ENCODE measurements at places on chromosomes 6 and 20. TPM values are rescaled to one million over a fixed set of nuclear protein-coding genes. Genes with fewer than 3 reads are reported as not detected.

DNA sequence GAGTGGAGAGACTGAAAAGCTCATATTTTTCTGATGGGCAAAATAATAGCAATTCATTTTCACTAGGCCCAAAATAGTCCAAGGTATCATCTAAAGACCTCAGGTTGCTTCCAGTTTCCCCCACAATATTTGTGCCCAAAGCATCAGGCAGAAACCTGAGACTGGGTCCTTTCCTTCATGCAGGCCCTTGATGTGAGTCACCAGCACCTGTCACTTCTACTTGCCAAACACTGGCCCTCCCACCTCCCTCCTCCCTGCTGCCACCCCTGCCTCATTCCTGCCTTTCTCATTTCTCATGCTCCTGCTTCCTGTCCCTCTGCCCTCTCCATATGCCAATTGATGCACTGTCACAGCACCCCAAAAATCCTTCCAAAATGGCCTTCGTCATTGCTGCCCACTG is 230.4 kb upstream of the CST7 start:
- DNase-seq, result no peak

DNA sequence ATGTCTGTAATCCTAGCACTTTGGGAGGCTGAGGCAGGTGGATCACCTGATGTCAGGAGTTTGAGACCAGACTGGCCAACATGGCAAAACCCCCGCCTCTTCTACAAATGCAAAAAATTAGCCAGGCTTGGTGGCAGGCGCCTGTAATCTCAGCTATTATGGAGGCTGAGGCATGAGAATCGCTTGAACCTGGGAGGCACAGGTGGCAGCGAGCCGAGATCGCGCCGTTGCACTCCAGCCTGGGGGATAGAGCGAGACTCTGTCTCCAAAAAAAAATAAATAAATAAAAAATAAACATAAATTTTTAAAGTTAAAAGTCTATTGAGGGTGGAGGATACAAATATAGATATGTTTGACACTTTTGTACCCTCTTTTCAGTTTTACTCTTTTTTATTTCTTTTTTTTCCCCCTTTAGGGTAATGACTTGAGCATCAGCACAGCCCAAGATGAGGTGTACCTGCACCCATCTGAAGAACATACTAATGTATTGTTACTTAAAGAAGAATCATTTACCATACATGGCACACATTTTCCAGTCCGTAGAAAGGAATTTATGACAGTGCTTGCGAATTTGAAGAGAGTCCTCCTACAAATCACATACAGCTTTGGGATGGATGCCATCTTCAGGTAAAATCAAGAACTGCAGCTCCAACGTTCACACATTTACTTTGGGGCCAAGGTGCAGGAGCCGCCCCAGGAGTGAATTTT is 368.9 kb downstream of the LAMA2 start:
- peak; percentile 61 for DNase-seq

DNA sequence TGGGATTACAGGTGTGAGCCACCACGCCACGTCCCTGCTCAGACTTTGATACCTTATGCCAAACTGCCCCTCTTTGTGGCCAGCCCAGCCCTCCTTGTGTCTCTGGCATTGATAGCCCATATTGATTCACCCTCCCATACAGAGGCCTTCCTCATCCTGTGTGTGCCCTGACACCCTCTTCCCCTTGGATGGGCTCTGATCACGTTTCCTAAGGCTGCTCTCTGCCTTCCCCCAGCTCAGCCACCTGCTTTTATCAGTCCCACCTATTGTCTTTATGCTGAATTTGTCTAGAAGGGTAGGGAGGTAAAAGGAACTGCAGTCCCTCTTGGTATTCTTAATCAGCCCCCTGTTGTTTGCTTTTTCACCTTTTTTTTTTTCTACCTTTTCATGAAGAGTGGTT is 95.9 kb downstream of the CDKAL1 start:
- DNase-seq, result no peak

- DNase-seq, result no peak
Observed at GRCh38 chr6:21707524-21708319, 114.2 kb downstream of the SOX4 start.

- DNase-seq, result no peak
Observed at GRCh38 chr6:14468647-14469321, 351.2 kb downstream of the CD83 start.

DNA sequence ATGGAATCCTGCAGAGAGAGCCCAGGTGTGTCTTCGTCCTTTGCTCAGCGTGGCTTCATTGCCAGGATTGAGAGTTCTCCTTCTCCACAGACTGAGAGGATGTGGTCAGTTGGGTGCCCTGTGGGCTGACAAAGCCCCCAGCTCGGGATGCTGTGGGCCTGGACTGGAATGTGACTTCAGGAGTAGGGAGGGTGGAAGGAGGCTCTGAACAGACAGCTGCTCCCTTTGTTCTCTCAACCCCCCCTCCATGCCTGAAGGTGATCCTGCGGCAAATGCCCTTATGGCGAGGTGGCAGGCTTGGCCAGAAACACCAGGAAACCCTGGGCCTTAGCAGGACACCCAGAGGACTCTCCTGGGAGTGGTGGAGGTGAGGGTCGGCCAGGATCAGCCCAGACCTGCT is 1.8 kb upstream of the CST5 start:
- DNase-seq, result no peak

DNA sequence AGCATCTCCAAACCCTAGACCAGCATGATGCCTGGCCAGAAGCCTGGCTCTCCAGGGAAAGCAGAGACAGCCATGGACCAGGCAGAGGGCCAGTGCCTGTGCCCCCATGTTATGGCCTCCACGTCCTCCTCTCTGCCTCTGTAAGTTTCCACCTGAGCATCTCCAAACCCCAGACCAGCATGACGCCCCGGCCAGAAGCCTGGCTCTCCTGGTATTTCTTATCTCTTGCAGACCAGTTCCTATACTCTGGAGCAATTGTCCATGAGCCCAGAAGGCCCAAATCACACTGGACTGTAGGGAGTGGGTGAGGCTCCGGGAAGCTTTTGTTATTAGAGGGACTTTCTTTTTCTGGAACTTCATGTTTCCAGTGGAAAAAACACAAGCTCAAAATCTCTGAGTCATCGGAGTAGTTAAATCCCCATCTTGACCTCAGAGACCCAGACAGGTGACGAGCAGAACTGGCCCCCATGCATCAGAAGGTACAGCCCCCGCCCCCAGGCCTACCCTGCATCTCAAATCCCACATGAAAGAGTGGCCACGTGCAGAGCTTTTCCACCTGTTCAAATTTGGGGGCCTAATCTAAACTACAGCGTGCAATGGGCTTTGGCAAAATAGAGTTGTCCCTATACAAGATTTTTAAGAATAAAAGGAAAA is 110.2 kb upstream of the FOXQ1 start:
- no peak for DNase-seq

DNA sequence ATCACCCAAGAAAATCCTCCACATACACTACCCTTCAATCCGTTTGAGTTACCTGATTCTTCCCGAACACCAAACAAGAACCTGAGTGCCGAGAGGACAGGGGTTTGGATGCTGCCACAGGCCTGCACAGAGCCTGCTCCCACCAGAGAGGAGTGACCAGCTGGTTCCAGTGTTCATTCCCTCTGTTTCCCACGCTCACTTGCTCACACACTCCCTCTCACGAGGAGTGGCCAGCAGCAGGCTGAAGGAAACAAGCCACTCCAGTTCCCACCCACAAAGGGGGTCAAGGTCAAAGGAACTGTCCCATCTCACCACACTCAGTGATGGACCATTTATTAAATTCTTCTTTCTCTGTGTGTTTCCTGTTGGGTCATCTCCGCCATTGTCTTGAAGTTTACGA is 97.2 kb upstream of the SNX9 start:
- DNase-seq, result no peak

The RNGTT gene
- 43.9 TPM for total RNA-seq

The CSE1L gene
- 187 TPM for total RNA-seq

The ID4 gene
- 3.0 TPM for total RNA-seq
